ENCODE measurements at places on chromosomes 7 and 10.

DNA sequence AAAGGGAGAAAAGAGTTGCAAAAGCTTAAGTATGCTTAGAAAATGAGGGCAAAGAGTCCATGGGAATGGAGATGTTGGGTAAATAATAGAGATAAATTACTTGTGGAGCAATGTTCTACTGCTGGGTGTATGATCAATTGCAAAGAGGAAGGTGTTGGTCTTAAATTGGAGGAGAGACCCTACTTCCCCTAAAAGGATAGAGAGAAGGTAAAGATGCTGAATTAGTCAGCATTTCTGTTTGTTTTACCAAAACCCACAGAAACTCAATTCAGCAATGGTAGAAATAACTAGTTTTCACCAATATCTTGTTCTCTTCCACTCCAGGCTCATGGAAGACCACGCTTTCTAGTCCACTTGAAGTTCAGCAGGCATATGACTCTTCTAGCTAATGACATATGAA, 32.1 kb downstream of the ASB4 start:
- DNase-seq = no peak

DNA sequence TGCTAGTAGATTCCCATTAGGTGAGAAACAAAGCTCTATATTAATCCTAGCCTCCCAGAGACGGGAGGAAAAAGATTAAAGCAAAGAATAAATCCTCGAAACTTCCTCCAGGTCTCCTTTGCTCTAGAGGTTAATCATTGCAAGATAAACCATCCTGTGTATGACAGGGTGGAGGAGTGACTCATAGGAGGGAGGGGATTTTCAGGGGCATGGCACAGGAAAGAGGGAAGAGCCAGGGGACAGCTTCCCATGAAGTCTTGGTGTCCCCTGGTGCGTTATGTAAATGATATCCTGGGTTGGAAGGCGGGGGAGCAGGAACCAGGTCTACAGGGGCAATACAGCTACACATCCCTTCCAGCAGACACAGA, 780 bp downstream of the CYP3A5 start:
- no peak for DNase-seq

DNA sequence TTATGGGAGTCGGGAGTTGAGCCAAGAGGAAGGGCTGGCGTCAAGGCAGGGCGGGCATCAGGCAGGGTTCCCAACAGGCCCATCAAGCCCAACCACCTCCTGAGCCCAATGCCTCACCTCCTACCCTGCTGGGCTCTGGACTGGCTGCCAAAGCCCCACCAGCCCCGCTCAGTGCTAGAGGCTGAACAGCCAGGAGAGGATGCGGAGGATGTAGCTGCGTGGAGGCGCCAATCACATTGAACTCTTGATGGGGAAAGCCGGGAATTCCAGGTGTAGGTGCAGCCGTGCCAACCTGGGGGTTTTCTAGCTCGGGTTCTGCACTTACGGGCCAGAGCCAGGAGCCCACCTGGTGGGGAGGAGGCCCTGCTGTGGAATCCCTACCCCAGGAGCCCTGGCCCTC, 12.9 kb downstream of the ATP5MF start:
- no peak for DNase-seq

GRCh38 chr7:110974441-110974840, 116.5 kb upstream of the LRRN3 start:
- DNase-seq = no peak

- no peak for DNase-seq
Observed at GRCh38 chr7:91029688-91030087, 234.5 kb upstream of the FZD1 start.

GRCh38 chr10:100534726-100535125, 1.0 kb upstream of the HIF1AN start:
- DNase-seq = no peak

GRCh38 chr7:47743965-47744591, 162.2 kb upstream of the TNS3 start:
- no peak for DNase-seq

DNA sequence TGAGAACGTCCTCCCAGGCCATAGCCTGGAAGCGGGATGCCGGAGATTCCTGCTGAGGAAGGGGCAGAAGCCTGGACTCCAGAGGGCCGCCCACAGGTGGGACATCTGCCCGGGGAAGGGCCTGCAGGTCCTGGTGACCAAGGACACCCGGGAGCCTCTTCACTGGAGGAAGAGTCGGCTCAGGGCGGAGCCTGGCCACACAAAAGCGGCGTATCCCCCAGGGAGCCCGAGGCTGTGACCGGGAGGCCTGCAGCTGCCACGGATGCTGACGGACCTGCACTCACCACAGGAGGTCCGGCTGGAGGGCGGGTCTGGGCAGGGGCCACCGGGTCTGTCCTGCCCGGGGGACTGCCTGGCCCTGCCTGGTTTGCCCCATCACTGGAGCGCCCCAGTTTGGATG, 15.5 kb upstream of the ADGRA1 start:
- DNase-seq = no peak

DNA sequence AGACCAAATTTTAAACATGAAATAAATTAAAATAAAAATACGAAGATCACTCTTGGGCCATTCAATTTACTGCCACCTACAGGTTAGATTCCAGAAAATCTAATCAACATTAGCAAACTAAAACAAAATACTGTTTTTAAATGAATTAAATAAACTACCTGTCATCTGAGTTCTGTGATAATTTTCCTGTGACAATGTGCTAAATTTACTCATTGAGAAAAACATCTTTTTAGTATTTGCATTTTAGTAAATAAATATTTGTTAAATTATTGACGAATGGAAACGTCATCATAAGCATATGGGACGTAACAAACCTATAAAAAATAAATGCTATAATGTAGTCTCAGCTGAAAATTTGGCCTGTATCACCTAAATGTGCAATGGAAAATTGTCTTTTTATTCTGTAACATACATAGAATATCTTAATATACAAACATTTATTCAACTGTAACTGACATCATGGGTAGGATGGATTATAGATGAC, 72.1 kb downstream of the ITGB8 start:
- DNase-seq = no peak

GRCh38 chr7:42198296-42198695, 38.7 kb downstream of the GLI3 start:
- DNase-seq = no peak

DNA sequence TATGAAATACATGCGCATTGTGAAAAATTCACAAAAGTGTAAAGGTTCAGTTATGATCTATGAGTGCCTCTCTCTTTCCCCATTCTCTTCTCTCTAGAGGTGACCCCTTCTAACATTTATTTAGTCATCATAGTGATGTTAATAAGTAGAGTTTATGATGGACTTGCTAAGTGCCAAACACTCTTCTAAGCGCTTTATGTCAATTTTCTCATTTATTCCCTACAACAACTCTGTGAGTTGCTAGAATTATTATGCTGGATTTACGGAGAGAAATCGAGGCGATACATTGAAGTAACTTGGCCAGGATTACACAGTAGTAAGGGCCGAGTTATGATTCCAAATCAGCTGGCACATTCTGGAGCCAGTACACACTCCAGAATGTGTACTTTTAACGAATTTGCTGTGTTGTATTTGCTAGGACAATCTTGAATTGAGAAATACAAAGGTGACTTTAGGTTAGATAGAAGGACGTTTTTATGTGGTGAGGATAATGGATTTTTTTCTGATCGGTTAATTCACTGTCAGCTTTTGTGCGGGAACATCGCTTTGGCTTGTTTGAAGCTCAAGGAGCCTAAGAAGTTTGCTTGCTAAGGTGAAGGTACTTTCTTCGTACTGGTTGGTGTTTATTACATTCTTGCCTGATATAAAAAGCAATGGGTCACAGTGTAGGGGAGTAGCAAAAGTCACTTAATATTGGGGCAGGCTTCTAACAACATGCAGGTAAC, 1.4 kb downstream of the ATRNL1 start:
- DNase-seq = no peak

DNA sequence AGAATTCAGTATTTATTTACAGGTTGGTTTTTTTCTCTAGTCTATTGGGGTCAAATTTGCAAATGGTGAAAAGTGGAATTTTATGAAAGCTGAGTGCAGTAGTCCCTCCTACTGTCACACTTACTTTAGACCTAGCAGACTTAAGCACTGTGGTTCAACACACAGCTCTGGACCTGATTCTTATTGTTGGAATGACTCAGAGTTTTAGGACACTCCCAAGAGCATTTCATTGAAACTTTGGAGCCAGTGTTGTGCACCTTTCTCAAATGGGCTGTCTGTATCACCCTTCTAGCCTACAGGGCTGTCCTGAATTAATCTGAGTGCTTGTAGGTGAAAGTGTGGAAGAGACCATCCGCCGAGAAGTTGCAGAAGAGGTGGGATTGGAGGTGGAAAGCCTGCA, 16.1 kb downstream of the NUDT13 start:
- no peak for DNase-seq

DNA sequence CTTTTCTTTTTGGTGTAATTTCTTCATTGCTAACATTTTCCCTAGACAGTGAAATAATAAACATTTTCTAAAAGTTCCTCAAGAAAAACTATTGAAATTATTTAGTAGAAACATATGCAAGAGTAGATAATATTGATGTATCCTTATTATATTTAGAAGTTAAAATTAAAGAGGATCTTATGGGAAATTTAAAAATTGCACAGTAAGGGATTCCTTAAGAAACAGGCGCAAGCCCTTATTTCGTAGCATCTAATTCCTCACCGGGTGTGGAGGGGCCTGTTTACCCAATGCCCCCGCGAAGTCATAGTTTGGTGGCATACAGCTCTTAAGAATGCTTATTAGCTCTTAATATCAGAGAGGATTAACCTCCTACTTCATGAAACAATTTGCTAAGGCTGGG, 467.1 kb downstream of the DNAJB6 start:
- no peak for DNase-seq

- peak; percentile 38 for DNase-seq
Observed at GRCh38 chr7:1368682-1369571, 90.3 kb downstream of the MICALL2 start.

All from hematopoietic multipotent progenitor cell (in vitro differentiated cells).